Mesothelial cell of epicardium (in vitro differentiated cells): ENCODE measurements at places on chromosomes 5 and 9.

GRCh38 chr9:20945269-20945668 is 86.2 kb downstream of the HACD4 start:
- peaks cover 17% of the 10 kb centered on the region for H3K4me1 ChIP-seq
- H3K36me3 ChIP-seq = peaks cover 13% of the 10 kb centered on the region
- no peak overlapping the region for H3K27ac ChIP-seq
- DNase-seq = no peak
- no peaks in the 10 kb centered on the region for H3K27me3 ChIP-seq

DNA sequence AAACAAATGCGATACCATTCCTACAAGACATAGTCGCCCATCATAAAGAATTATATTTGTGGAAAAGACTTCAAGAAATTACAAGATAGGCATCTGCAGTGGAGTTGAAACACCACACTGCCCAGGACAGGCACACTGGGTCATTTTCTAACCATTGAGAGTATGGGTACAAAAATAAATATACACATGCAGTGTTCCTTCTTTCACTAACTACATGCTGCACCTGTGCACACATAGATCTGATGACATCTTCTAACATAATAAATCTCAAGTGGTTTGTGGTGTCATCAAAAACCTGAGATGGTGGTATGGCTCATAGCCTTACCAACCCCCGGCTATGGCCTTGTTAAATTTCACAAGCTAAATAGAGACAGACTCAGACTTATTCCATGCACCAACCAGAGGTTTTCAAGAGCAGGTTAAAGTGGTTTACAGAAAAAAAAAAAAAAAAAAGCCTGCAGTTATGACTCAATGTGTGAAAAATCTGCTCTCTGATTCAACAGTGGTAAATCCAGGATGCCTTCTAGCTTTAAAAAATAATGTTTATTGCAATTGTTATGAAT is 12.4 kb upstream of the NFIB start:
- H3K4me1 ChIP-seq = peaks cover 31% of the 10 kb centered on the region
- no peak overlapping the region for H3K27ac ChIP-seq
- no peak for DNase-seq
- H3K27me3 ChIP-seq = no peaks in the 10 kb centered on the region

GRCh38 chr5:126000507-126000906 is 422.7 kb upstream of the GRAMD2B start:
- H3K4me1 ChIP-seq = peaks cover 24% of the 10 kb centered on the region
- H3K4me3 ChIP-seq = no peak overlapping the region
- H3K27me3 ChIP-seq = no peaks in the 10 kb centered on the region

- no peak overlapping the region for H3K27ac ChIP-seq
- H3K4me3 ChIP-seq = no peak overlapping the region
- H3K36me3 ChIP-seq = peaks cover 10% of the 10 kb centered on the region
- H3K4me1 ChIP-seq = peaks cover 34% of the 10 kb centered on the region
- no peak for DNase-seq
Measured at GRCh38 chr9:127635201-127635735, 23.2 kb downstream of the STXBP1 start.

GRCh38 chr5:172870291-172870714 is 36.3 kb downstream of the ERGIC1 start:
- peaks cover 15% of the 10 kb centered on the region for H3K4me1 ChIP-seq
- H3K27ac ChIP-seq = no peak overlapping the region

GRCh38 chr5:141521244-141521781 is 32.4 kb downstream of the PCDHGC5 start:
- no peaks in the 10 kb centered on the region for H3K27me3 ChIP-seq
- H3K36me3 ChIP-seq = peaks cover 15% of the 10 kb centered on the region
- no peak overlapping the region for H3K4me3 ChIP-seq
- DNase-seq = no peak
- peaks cover 46% of the 10 kb centered on the region for H3K4me1 ChIP-seq

DNA sequence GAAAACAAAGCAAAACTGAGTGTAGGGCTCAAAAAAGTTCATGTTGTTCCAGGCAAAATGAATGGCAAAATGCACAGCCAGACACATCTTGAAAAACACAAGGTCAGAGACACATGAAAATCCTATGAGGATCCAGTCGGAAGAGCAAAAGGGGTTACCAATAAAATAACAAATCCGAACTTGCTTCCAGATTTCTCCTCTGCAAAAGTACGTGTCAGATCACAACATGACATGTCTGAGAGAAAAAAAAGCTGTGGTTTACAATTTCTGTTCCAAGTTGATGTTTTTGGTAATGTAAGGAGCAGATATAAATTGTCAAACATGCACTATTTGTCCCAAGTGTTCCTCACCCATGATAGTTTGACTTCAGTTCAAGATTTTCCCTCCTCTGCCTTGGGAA is 15.9 kb upstream of the ADAMTS16 start:
- H3K27me3 ChIP-seq = peaks cover 11% of the 10 kb centered on the region
- no peak overlapping the region for H3K27ac ChIP-seq
- H3K4me1 ChIP-seq = no peaks in the 10 kb centered on the region
- no peak for DNase-seq

DNA sequence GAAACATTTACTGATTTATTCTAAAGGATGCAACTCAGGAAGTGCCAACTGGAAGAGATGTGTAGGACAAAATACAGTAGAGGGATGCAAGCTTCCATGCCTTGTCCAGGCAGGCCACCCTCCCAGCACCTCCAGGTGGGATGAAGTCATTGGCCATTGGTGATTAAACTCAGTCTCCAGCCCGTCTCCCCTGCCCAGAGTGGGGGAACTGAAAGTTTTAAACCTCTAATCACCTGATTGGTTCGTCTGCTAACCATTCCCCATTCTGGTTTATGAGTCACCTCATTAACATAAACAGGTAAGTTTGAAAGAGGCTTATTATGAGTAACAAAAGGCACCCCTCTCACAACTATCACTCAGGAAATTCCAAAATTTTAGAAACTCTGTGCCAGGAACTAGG is 8.1 kb downstream of the TNFAIP8 start:
- H3K4me1 ChIP-seq = peaks cover 60% of the 10 kb centered on the region
- H3K36me3 ChIP-seq = peaks cover 6% of the 10 kb centered on the region
- DNase-seq = no peak

DNA sequence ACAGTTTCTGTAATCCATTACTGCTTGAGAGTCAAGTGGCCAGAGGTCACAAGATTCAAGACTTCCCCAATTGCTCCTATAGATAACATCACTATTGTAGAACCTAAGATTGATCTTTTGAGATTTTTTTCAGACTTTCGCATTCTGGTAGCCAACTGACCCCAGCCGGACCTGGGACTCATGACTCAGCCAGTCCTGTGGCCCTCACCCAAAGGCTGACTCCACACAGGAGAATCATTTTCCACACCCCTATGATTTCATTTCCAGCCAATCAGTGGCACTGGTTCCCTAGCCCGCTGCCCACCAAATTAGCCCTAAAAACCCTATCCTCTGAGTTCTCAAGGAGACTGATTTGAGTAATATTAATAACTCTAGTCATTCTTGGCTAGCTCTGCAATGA is 36.2 kb downstream of the TARS1 start:
- H3K27ac ChIP-seq = no peak overlapping the region
- no peak overlapping the region for H3K4me3 ChIP-seq
- peaks cover 47% of the 10 kb centered on the region for H3K36me3 ChIP-seq
- DNase-seq = no peak

DNA sequence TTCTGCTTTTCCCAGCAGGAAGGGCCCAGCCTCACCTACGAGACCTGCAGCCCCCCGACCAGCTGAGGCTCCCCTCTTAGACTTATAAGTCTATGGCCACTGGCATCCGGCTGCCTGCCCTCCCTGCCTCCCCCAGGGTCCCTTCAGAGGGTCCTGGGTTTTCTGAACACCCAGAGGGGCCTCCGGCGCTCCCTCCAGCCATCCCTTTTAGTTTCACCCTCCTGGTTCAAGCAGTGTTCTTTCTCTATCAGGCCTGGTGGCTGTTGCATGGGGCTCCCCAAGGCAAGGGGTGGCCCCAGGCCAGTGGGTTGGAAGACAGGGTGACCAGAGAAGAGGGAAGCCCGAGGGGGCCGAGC is 21.8 kb downstream of the GOLGA2 start:
- peaks cover 17% of the 10 kb centered on the region for H3K36me3 ChIP-seq
- no peaks in the 10 kb centered on the region for H3K27me3 ChIP-seq
- peaks cover 9% of the 10 kb centered on the region for H3K4me1 ChIP-seq
- no peak overlapping the region for H3K4me3 ChIP-seq

DNA sequence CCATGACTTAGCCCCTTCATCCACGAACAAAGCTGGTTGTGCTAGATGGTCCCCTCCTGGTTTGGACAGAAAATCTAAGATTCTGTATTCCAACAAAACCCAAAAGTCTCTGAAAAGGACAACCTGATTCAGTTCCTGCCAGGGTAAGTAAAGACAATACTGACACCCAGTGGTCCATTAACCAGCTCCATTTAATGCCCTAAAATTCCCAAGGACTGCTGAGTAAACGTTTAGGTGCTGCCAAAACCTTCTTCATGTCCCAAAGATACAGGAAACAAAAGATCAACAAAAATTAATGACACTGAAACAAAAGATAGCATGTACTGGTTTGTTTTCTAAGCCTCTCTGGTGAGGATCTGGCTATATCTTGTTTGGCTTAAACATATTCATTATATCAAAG is 25.3 kb upstream of the PPP1R2B start:
- no peaks in the 10 kb centered on the region for H3K36me3 ChIP-seq
- H3K4me1 ChIP-seq = peaks cover 2% of the 10 kb centered on the region
- H3K4me3 ChIP-seq = no peak overlapping the region
- H3K27me3 ChIP-seq = no peaks in the 10 kb centered on the region
- no peak overlapping the region for H3K27ac ChIP-seq
- DNase-seq = no peak

DNA sequence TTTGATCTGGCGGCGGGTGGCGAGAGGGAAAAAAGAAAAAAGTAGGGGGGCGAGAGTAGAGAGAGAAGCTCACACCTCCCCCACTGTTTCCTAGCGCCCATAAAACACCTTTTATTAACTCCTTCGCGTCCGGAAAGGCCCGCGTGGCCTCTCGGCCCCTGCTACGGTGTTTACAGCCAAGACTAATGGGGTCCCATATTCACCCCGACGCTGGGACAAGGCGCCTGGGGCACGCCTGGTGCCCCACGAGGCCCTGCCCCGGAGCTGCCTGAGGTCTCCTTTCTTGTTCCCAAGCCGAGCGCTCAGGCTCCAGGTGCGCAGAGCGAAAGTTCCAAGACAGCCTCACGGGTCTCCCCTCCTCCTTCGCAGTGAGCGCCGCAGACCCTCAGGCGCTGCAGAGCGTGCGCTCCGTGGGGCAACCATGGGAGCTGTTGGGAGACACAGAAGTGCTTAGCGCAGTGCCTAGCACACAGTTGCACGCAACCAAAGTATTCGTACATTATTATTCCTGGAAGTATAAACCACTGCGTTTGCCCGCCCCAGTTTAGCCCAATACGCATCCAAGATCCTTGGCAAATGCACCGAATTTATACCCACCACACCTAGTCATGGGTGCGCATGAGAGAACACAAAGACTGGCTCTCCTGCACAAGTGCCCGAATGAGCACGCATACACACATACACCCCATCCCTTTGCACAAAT is 4.3 kb downstream of the HAND1 start:
- peaks cover 3% of the 10 kb centered on the region for H3K36me3 ChIP-seq
- no peak for DNase-seq
- H3K4me3 ChIP-seq = peak overlapping the region; percentile 81
- H3K4me1 ChIP-seq = peaks cover 62% of the 10 kb centered on the region

DNA sequence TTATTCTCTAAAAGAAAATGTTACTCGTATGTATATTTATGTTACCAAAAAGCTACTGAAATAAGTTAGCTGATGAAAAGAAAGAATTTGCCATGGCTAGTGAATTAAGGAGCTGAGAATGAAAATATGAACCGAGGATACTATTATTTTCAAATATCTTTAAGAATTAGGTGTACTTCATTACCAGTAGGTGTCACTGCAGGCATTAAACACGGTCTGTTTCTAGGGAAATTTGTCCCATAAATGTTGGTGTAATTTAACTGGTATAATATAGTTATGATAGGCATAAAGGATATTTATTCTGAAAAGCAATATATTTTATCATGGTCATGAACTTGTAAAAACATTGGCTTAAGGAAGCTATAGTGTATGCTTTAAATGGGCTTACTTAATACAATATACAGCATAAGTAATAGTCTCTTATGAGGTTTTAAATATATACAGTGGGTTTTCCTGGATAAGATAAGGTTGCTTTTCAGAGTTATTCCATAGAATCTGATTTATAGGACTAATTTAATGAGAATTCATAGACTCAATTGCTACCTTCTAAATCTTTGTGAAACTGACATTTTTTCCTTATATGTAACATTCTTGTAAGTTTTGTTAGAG is 72.4 kb upstream of the MPDZ start:
- no peaks in the 10 kb centered on the region for H3K27me3 ChIP-seq
- peaks cover 45% of the 10 kb centered on the region for H3K4me1 ChIP-seq
- no peak for DNase-seq
- H3K4me3 ChIP-seq = no peak overlapping the region
- H3K27ac ChIP-seq = peak overlapping the region; percentile 87

- peaks cover 1% of the 10 kb centered on the region for H3K36me3 ChIP-seq
- no peaks in the 10 kb centered on the region for H3K27me3 ChIP-seq
- no peak overlapping the region for H3K4me3 ChIP-seq
- H3K4me1 ChIP-seq = peaks cover 11% of the 10 kb centered on the region
- no peak overlapping the region for H3K27ac ChIP-seq
- no peak for DNase-seq
Measured at GRCh38 chr5:54120473-54120872, 189.9 kb downstream of the ARL15 start.

DNA sequence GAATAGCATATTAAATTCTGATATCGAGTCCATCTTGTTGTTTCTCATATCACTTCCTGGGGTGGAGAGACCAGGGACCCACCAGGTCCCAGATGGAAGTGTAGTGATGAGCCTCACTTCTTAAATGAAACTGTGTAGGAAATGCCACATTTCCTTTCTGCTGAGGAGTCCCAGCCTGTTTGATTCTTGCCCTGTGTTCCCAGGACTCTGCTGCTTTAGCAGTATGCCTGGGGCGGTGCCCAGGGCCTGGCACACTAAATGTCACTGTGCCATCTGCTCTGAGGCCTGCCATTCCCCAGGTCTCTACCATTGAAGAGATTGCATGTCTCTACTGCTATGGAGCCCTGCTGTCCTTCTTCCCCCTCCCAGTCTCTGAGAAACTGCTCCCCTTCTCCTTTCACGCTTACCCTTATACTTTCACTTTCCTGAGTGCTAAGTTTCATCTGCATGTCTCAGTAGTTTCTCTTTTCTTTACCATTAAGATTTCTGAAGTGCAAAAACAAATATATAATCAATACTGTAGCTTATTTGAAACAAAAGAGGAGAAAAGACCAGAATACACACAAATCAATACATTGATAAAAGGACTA is 260.4 kb downstream of the GABRB2 start:
- H3K27me3 ChIP-seq = peaks cover 28% of the 10 kb centered on the region
- no peaks in the 10 kb centered on the region for H3K36me3 ChIP-seq
- no peaks in the 10 kb centered on the region for H3K4me1 ChIP-seq
- DNase-seq = no peak

DNA sequence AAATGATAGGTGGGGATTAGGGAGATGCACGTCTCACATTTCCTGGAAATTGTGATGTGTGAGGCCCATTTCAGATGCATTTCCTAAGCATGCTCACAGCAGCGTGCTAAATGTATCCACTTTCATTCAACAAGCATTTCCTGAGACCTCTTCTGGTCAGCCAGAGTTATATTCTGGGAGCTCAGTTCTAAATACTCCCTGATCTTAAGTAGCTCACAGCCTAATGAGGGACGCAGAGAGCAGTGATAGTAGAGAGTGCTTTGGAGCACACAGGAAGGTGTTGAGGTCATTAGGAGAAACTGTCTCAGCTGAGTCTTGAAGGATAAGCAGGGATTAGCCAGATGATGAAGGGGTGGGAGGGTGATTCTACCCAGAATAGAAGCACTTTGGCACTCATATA is 46.2 kb upstream of the FSD1L start:
- no peak overlapping the region for H3K4me3 ChIP-seq
- peaks cover 2% of the 10 kb centered on the region for H3K36me3 ChIP-seq
- H3K4me1 ChIP-seq = peaks cover 1% of the 10 kb centered on the region
- no peak for DNase-seq
- H3K27me3 ChIP-seq = no peaks in the 10 kb centered on the region
